ENCODE measurements at places on chromosomes 5 and 9.

- no peak for DNase-seq
Observed at GRCh38 chr9:83339435-83339834, 198.8 kb downstream of the FRMD3 start.

DNA sequence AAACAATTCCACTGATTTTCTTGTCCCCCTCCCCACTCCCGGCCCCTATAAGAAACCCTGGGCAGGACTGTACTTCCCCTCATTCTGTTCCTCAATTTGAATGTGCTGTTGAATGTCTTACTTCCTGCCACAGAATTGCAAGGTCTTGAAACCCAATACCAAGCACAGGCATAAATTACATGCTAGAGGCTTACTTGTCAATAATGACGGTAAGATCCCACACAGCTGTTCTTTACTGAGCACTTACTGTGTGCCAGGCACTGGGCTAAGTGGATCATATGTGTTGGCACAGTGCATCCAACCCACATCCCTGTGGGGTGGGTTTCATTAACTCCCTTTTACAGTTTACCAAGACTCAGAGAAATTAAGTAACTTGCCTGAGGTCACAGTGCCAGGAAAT lies 63.4 kb downstream of the MVB12B start:
- no peak for DNase-seq

- no peak for DNase-seq
Observed at GRCh38 chr5:40689438-40689837, 9.7 kb downstream of the PTGER4 start.

DNA sequence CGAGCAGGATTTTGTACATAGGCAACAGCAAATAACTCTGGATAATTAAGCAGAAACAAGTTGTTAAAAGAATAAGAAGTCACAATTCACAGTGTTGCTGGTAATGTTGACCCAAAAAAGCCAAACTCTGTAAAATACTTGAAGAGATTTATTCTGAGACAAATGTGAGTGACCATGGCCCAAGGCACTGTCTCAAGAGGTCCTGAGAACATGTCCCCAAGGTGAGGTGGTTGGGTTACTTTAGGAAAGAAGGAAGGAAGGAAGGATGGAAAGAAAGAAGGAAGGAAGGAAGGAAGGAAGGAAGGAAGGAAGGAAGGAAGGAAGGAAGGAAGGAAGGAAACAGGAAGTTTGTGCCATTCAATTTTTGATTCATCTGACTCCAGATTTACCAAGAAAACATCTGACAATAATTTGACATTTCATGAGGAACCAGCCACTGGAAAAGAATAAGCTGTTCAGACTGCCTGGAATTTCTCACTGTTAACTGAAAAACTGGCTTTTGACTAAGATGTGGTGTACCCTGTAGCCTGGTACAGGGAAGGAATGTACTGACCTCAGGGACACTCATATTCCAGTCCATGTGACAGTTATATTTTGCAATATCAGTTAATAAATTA lies 295.9 kb upstream of the TNC start:
- no peak for DNase-seq

DNA sequence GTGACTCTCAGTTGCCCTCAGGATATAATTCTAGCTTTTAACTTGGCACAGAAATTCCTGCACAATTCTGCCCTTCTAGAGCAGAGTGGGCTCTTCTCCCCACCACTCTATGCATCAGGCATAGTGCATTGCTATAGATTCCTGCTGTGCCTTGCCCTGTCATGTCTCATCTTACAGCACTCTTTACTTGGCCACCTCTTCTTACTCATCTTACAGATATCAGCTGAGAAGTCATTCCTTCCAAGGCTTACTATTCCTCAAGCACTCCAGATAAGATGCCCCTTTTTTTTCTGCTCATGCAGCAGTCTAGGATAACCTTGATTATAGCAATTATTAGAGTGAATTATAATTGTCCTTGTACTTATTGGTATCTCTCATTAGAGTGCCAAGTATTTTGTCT lies 5.6 kb downstream of the FAM221B start:
- no peak for DNase-seq

DNA sequence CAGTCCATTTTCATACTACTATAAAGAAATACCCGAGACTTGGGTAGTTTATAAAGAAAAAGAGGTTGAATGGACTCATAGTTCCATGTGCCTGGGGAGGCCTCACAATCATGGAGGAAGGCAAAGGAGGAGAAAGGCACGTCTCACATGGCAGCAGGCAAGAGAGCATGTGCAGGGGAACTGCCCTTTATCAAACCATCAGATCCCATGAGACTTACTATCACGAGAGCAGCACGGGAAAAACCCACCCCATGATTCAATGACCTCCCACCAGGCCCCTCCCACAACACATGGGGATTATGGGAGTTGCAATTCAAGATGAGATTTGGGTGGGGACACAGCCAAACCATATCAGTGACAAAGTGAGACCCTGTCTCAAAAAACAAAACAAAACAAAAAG lies 19.9 kb downstream of the TRAF2 start:
- no peak for DNase-seq

- DNase-seq, result no peak
Observed at GRCh38 chr9:2525147-2525546, 96.4 kb upstream of the VLDLR start.

GRCh38 chr5:72518001-72518683 lies 10.9 kb upstream of the ZNF366 start:
- DNase-seq, result no peak

- DNase-seq, result no peak
Observed at GRCh38 chr5:159424123-159424522, 93.8 kb upstream of the IL12B start.

GRCh38 chr5:111478266-111478665 lies 34.1 kb downstream of the STARD4 start:
- no peak for DNase-seq

DNA sequence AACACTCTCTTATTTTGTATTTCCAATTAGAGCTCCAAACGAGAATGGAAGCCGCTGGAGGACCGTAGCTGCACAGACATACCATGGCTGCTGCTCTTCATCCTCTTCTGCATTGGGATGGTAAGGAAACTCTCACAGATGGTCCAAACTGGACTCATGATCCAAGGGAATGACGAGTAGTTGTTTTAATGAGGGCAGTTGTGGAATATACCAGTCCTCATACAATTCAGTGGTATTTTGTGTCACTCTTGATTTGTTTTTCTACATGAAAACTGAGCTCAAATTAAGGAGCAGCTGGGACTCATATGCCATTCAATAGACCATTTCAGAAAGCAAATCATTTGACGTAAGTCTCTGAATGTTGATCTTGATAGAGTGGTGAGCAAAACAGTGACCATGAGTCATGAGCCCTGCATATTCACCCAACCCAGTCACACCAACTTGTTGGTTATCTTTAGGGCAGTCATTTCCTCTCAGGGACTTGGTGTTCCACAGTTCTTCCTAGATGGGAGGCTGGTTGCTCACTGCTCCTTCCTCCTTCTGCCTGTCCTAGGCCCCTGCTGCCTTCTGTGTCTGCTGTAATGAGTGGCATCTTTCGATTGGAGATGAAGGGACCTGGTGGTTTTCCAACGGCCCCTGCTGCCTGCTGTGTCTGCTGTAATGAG lies 54.9 kb downstream of the SLC44A1 start:
- DNase-seq, result no peak

DNA sequence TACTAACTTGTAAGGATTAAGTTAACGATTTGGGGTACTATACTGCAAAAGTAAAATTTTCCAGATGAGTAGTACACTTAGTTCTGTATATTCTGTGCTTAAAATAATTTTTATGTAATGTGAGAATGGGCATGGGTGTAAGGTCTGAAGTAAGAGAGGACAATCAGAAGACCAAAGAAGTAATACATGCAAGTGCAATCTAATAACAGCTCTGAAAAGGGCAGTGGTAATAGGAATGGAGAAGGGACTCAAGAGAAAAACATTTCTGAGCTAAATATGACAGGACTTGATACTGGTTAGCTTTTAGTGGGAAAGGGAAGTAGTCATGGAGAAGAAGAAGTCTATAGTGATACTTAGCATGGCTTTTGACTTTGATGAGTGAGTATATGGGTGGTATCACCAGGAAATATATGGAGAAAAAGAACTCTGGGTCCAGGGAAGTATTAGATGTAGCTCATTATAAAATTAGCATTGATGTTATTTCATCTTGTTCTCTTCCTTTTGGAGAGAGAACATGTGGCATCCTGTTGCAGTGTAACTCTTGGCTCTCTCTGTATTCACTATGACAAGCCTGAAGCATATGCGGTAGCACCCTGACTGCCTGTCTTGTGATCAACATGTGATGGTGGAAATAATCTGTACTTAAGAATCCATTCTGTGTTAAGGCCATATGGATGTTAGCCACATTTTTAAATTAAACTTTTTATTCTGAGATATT lies 60.5 kb downstream of the ERCC6L2 start:
- no peak for DNase-seq

DNA sequence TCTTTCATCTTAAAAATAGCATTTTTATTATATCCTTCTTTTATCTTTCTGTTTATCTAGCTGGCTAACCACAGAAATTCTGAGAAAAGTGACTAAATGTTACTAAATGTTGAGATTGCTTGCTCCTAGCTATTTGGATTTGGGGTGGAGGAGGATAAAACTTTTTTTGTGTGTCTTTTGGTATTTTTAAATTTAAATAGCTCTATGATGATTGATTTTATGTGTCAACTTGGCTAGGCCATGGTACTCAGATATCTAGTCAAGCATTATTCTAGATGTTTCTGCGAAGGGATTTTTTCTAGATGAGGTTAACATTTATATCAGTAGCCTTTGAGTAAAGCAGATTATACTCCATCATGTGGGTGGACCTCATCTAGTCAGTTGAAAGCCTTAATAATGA lies 75.0 kb downstream of the GCNT1 start:
- no peak for DNase-seq

- DNase-seq, result no peak
Observed at GRCh38 chr5:170330568-170331054, 33.0 kb upstream of the LCP2 start.

DNA sequence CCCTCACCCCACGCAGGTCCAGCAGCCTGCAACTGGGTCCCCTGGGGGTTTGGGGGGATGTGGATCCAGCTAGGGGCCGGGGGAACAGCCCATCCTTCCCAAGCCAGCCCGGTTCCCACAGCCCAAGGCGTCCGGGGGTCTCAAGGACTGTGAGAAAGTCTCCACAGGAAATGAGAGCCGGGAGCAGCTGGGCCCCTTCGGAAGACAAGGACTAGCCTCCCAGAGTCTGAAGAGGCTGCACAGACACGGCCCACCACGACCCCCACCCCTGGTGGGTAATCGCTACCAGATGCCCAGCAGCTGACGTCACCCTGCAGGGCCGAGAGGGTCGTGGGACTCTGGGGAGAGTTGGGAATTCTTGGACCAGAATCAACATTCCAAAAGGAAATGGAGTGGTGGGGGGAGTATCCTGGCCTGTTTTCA lies 10.5 kb downstream of the SH2D3C start:
- DNase-seq, result no peak

- no peak for DNase-seq
Observed at GRCh38 chr9:131432597-131433301, 38.9 kb downstream of the PRRC2B start.

DNA sequence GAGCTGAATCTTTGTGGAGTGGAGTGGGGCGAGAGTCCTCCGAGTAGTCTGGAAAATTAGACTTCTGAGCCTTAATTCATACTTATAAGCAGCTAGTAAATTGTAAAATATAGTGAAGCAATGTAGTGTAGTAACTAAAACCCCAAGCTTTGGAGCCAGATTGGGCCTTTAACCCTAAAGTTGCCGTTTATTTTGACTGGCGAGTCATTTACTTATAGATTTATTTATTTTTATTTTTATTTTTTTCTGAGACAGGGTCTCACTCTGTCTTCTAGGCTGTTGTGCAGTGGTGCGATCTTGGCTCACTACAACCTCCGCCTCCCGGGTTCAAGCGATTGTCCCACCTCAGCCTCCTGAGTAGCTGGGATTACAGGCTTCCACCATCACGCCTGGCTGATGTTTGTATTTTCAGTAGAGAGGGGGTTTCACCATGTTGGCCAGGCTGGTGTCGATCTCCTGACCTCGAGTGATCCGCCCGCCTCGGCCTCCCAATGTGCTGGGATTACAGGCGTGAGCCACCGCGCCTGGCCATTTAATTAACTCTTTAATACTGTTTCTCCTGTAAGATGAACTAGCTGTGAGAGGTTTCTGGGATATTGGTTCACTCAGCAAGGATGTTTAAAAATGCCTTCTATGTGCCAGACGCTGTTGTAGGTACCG lies 687 bp upstream of the RPS23 start:
- no peak for DNase-seq

- DNase-seq, result no peak
Observed at GRCh38 chr5:73540192-73540591, 25.2 kb downstream of the ANKRA2 start.

DNA sequence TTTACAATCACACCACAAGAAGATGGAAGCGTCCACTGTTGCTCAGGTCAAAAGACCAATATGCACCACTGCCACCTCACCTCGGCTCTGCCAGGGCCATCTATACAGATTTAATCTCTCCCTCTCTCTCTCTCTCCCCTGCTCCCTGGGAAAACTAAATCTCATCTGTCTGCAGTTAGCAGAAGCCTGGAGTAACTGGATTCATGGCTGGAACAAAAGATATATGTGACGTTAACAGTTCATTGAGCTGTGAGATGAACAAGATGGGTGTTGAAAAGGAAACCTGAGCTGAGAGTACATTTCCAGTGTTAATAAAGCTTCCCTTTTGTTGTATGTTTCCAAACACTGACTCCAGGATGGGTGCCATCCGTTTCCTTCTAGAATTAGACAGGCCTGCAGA lies 369.7 kb downstream of the CDK5RAP2 start:
- DNase-seq, result no peak

DNA sequence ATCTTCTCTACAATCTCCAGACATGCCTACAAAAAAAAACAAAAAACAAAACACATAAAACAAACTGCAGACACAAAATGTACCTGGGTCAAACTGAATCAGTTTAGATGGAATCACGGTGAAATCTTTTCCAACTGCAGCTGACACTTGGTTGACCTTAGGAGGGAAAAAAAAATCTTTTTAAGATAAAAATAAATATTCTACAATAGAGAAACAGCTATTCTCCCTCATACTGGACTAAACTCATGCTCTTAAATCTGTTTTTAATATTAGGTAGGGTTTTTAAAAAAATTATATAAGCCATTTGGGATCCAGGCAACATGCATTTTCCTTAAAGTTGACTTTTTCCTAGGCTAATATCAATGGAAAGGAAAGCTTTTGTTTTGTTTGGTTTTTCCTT lies 33.8 kb upstream of the CER1 start:
- DNase-seq, result no peak

DNA sequence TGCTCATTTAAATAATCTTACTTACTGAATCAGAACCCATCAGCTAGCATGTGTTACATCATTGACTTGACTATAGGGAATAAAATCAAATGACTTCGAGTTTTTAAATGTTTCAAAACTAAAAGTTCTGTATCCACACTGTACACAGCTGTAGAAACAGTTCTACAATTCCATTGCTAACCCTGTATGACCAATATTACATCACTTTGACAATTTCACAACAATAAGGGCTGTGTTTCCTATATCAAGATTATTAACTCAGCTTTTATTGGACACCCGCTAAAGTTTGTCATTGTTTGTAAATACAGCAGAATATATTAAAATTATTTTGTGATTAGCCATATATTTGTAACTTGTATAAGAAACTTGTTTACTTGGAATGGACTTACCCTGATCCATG lies 540.8 kb downstream of the PRELID2 start:
- DNase-seq, result no peak
